ENCODE measurements at places on chromosomes 4 and X.
A peak's percentile ranks its signal among the peaks of the same experiment; 100 is the strongest.

DNA sequence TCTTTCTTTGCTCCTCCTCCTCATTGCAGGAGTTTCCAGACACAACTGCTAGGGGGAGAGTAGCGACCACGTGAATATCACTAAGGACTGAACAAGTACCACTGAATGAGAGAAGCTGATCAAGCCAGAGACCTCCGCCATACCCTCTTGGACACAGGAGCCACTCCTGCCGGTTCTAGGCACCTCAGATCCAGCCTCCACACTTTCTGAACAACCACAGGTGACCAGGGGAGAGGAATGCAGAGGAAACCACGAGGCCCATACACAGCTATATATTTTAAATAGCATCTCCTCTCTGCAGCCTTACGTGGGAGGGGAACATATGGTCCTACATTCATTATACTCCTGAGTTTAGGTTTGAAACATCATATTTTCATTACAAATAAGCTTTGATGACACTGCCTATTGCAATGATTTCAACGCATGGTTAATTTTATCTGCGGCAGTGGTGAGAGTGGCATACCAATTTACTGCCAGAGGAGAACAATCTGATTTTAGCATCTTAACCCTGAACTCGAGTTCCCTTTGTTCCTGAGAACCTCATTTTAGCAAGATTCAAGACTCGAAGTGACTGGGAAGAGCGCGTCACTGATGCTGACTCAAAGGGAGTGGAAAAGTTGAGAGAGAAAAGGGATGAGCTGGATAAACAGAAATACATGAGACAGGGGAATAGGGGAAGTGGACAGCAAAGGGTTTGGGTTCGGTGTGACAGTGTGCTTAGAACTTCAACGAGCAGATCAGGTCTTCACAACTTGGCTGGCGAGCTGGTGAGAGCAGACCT, 231.7 kb upstream of the PPARGC1A start:
- no peak for DNase-seq

GRCh38 chr4:18075823-18076433, 54.4 kb upstream of the LCORL start:
- DNase-seq, result no peak

GRCh38 chr4:141739636-141740035, 103.3 kb downstream of the IL15 start:
- DNase-seq, result no peak

GRCh38 chr4:71498002-71498401, 159.2 kb downstream of the SLC4A4 start:
- DNase-seq, result peak; percentile 23
